ENCODE measurements at places on chromosomes 1 and 21. TPM values are rescaled to one million over a fixed set of nuclear protein-coding genes. Genes with fewer than 3 reads are reported as not detected.

The MPL gene
- not detected for total RNA-seq

The KRTAP13-2 gene
- total RNA-seq, result not detected

The COL11A1 gene
- 264 TPM for total RNA-seq

The SRSF4 gene
- 36.3 TPM for total RNA-seq

The DIP2A gene
- total RNA-seq, result 30.8 TPM

The PLA2G2A gene
- not detected for total RNA-seq

The NUP133 gene
- 34.1 TPM for total RNA-seq

The MIS18A gene
- 2.4 TPM for total RNA-seq

The TMPRSS15 gene
- total RNA-seq, result not detected

The HENMT1 gene
- total RNA-seq, result 4.6 TPM

The UBE2U gene
- total RNA-seq, result not detected

The ZBTB8A gene
- total RNA-seq, result 7.7 TPM

The GRIK1 gene
- total RNA-seq, result 0.49 TPM

The CIART gene
- 16.6 TPM for total RNA-seq

The DNM3 gene
- total RNA-seq, result 11.0 TPM

The HSPB7 gene
- 22.2 TPM for total RNA-seq

The CAMTA1 gene
- total RNA-seq, result 29.7 TPM

The ADORA3 gene
- not detected for total RNA-seq

The GJA5 gene
- 9.4 TPM for total RNA-seq

The MEX3A gene
- 0.65 TPM for total RNA-seq

The CELA2B gene
- total RNA-seq, result not detected

The THEM5 gene
- not detected for total RNA-seq

The SLC6A17 gene
- total RNA-seq, result 0.97 TPM

The PRAMEF5 gene
- not detected for total RNA-seq

The FCN3 gene
- total RNA-seq, result not detected

The RAB7B gene
- total RNA-seq, result 13.8 TPM

The RAP1GAP gene
- 0.16 TPM for total RNA-seq

The SLX9 gene
- total RNA-seq, result 14.8 TPM

The TOMM20 gene
- 84.2 TPM for total RNA-seq

The USP48 gene
- total RNA-seq, result 42.5 TPM

The DESI2 gene
- total RNA-seq, result 52.7 TPM

The SNX7 gene
- total RNA-seq, result 85.6 TPM

The TCEA3 gene
- total RNA-seq, result 21.6 TPM

The MARK1 gene
- 3.5 TPM for total RNA-seq

The LCE2A gene
- not detected for total RNA-seq

The PLK3 gene
- 36.5 TPM for total RNA-seq

The AKNAD1 gene
- not detected for total RNA-seq

The CLCA1 gene
- not detected for total RNA-seq

The MAP10 gene
- total RNA-seq, result 3.4 TPM

The TATDN3 gene
- total RNA-seq, result 11.7 TPM

The LRRC53 gene
- total RNA-seq, result not detected

The SIM2 gene
- 0.24 TPM for total RNA-seq

The OPRD1 gene
- total RNA-seq, result not detected

The KIF21B gene
- total RNA-seq, result 0.12 TPM

The MORC3 gene
- 42.7 TPM for total RNA-seq

The FCMR gene
- total RNA-seq, result 0.32 TPM

The TMPRSS3 gene
- not detected for total RNA-seq

The TRNP1 gene
- total RNA-seq, result 45.1 TPM

The FCAMR gene
- total RNA-seq, result not detected

The SPRR2G gene
- not detected for total RNA-seq

The SFN gene
- total RNA-seq, result 1.5 TPM

The CATSPERE gene
- total RNA-seq, result 1.2 TPM

The RIIAD1 gene
- total RNA-seq, result not detected

The LCE1C gene
- not detected for total RNA-seq

Measured in hair follicle dermal papilla cell (primary cell).